Endothelial cell (in vitro differentiated cells): ENCODE measurements at places on chromosomes 12 and 14.

DNA sequence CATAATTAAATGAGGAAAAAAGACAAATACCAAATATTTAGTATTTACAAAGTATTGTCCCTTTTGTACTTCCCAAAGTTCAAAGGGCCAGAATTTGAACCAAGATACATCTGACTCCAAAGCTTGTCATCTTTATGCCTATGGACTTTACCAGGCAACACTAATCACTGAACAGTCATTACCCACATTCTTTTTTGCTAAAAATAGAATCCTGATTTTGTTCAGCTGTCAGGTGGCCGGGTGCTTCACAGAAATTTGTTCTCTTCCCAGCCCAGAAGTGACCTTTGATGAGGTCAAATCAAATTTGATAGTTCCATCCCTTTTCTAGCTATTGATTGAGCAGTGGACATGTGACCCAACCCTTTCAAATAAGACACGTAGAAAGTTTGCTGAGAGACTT lies 121.6 kb downstream of the LLPH start:
- H3K27ac ChIP-seq, result no peak overlapping the region
- DNase-seq, result no peak
- H3K27me3 ChIP-seq, result peaks cover 3% of the 10 kb centered on the region
- peaks cover 2% of the 10 kb centered on the region for H3K4me1 ChIP-seq

- H3K4me1 ChIP-seq, result no peaks in the 10 kb centered on the region
- no peak for DNase-seq
- peaks cover 3% of the 10 kb centered on the region for H3K36me3 ChIP-seq
These were observed 155.1 kb downstream of the CALM1 start for GRCh38 chr14:90551733-90552464.

DNA sequence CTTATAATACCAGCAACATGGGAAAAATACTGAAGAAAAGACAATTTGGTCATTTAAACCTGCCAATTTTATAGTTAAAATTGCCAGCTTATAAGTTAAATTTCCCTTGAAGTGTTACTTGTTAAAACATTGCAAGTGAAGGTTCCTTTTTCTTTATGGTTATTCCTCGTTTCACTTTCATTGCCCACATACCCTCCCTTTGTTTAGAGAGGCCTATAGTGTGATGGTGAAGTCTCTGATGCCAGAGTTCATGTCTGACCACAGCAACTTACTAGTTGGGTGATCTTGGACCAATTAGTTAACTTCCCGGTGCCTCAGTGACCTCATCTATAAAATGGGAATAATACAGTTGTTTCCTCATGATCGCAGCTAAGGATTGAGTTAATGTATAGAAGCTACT lies 173.5 kb downstream of the ANO6 start:
- H3K36me3 ChIP-seq, result peaks cover 53% of the 10 kb centered on the region
- H3K4me1 ChIP-seq, result no peaks in the 10 kb centered on the region
- H3K27me3 ChIP-seq, result peaks cover 2% of the 10 kb centered on the region

GRCh38 chr12:104348994-104349494 lies 45.5 kb downstream of the EID3 start:
- no peak overlapping the region for H3K27ac ChIP-seq
- H3K4me3 ChIP-seq, result no peak overlapping the region
- H3K36me3 ChIP-seq, result peaks cover 12% of the 10 kb centered on the region

- no peak overlapping the region for H3K4me3 ChIP-seq
- H3K4me1 ChIP-seq, result peaks cover 44% of the 10 kb centered on the region
- peaks cover 6% of the 10 kb centered on the region for H3K36me3 ChIP-seq
These were observed 432.9 kb downstream of the ZFP36L1 start for GRCh38 chr14:68359837-68360552.

DNA sequence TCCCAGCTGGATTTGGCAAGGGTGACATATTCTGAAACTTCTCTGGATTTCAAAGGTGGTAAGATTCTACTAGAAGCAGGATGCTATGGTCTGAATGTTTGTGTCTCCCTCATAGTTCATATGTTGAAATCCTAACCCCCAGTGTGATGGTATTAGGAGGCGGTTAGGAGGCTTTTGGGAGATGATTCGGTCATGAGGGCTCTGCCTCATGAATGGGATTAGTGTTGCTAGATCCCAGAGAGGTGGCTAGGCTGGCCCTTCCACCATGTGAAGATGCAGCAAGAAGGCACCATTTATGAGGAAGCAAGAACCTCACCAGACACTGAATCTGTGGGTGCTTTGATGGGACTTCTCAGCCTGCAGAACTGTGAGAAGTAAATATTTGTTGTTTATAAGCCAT lies 11.0 kb upstream of the PEX5 start:
- no peaks in the 10 kb centered on the region for H3K36me3 ChIP-seq
- H3K27ac ChIP-seq, result no peak overlapping the region
- H3K27me3 ChIP-seq, result peaks cover 2% of the 10 kb centered on the region
- DNase-seq, result no peak

GRCh38 chr14:45145214-45145613 lies 9.5 kb downstream of the FANCM start:
- DNase-seq, result no peak
- peaks cover 14% of the 10 kb centered on the region for H3K36me3 ChIP-seq
- H3K4me1 ChIP-seq, result no peaks in the 10 kb centered on the region

DNA sequence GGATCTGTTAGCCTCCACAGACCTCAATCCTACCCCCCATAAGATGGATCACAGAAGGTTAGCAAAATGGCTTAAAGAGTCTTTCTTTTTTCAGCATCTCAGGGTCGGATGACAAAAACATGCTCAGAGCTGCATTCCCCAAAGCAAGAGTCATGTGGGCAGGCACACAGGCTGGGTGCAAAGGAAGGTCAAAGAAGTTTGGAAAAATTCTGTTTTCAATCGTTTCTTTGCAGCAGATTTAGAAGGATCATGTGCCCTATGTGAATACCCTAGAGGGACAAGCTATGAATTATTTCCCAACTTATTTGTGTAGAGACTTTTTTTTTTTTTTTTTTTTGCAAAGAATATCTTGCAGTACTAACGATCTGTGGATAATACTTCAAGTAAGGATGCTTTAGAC lies 845.4 kb downstream of the VRK1 start:
- H3K27ac ChIP-seq, result no peak overlapping the region
- no peak overlapping the region for H3K4me3 ChIP-seq
- no peak for DNase-seq
- no peaks in the 10 kb centered on the region for H3K36me3 ChIP-seq
- peaks cover 10% of the 10 kb centered on the region for H3K4me1 ChIP-seq

DNA sequence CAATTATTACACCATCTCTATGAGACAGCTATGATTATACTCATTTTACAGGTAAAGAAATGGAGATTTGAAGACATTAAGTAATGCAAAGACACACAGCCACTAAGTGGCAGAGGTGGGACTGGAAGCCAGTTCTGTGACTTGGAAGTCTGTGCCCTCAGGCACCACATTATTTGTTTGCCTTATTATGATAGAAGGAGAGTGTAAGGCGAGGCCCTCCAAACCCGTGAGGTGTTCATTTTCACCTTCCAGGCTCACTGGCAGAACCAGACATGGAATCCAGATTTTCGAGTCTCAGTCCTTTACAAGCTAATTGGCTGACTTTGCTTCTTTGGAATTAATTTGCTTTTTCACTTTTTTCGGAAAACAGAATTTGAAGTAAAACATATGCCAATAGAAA lies 107.9 kb downstream of the CAND1 start:
- peaks cover 2% of the 10 kb centered on the region for H3K4me1 ChIP-seq
- H3K36me3 ChIP-seq, result no peaks in the 10 kb centered on the region
- DNase-seq, result no peak
- H3K4me3 ChIP-seq, result no peak overlapping the region
- H3K27ac ChIP-seq, result no peak overlapping the region

- peaks cover 1% of the 10 kb centered on the region for H3K27me3 ChIP-seq
- no peak overlapping the region for H3K27ac ChIP-seq
- H3K36me3 ChIP-seq, result no peaks in the 10 kb centered on the region
- no peak overlapping the region for H3K4me3 ChIP-seq
- DNase-seq, result no peak
These were observed 64.2 kb downstream of the MBIP start for GRCh38 chr14:36256126-36256801.

DNA sequence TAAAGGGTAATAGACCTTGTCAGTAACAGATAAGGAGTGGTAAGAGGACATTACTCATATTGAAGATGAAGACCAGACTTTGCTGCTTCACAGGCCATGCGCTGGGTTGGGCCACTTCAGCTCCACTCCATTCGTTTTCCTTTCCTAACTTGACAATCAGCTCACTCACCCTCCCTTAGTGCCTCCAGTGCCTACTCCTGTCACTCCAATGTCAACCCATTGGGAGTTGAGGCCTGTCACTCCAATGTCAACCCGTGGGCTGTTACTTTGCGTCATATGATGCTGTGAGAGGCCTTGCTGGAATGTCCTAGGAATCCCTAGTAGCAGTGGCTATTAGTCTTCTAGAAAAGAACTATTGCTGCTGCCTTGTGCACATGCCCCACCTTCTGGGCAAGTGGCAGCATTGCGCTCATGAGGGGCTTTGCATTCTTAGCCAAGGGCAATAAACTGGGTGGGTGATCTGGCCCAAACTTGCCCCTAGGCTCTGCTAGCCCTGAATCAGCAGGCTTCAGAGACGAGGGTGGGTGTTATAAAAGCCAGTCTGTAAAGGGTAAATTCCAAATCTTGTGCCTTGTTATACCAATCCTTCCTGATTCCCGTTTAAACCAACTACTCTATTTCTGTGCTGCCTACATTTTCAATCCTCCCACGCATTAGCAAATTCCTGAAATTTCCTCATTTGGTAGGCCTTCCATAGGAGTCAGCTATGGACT lies 36.1 kb downstream of the BAZ2A start:
- peaks cover 23% of the 10 kb centered on the region for H3K36me3 ChIP-seq
- peaks cover 2% of the 10 kb centered on the region for H3K4me1 ChIP-seq

- H3K4me1 ChIP-seq, result no peaks in the 10 kb centered on the region
- H3K27me3 ChIP-seq, result no peaks in the 10 kb centered on the region
- no peak for DNase-seq
- no peaks in the 10 kb centered on the region for H3K36me3 ChIP-seq
- H3K27ac ChIP-seq, result no peak overlapping the region
These were observed 23.0 kb downstream of the KCNJ8 start for GRCh38 chr12:21751517-21751916.

DNA sequence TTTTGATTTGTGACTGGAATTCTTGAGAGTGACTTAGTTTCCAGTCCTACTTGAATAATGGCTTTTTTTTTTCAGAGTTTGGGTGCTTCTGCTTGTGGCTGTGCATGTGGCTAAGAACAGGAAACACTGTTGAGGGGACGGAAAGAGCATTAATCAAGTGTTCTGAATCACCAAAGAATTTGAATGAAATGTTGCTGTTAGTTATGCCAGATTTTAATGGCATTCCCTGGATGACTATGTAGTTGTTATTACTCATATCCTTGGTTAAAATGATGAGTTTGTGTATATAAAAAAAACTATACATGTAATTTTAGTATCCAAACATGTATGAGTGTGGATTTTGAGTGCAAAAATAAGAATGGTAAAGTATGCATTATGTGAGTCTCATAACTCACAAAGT lies 347.9 kb downstream of the BCAT1 start:
- H3K27ac ChIP-seq, result no peak overlapping the region
- H3K27me3 ChIP-seq, result no peaks in the 10 kb centered on the region
- H3K4me3 ChIP-seq, result no peak overlapping the region
- DNase-seq, result no peak
- H3K36me3 ChIP-seq, result no peaks in the 10 kb centered on the region

DNA sequence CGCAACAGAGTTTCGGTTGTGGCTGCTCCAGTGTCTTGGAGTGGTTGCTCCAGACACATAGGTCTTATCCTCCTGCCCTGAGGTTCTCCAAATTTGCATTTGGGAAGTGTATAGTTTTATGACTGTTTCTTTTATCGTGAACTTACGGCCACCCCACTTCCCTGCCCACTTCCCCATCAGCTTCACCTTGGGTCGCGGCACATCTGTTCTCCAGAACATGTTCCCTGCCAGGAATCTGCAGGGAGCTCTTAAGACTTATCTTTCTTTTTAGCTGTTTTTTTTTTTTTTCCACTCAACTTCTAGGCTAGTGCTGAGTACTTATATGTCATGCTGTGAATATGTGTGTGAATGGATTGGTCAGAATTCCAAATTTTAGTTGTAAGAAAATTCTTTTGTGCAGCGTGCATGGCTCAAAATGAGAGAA lies 75.4 kb downstream of the ETV6 start:
- H3K27me3 ChIP-seq, result no peaks in the 10 kb centered on the region
- H3K4me3 ChIP-seq, result peak overlapping the region; percentile 12
- peaks cover 35% of the 10 kb centered on the region for H3K36me3 ChIP-seq

DNA sequence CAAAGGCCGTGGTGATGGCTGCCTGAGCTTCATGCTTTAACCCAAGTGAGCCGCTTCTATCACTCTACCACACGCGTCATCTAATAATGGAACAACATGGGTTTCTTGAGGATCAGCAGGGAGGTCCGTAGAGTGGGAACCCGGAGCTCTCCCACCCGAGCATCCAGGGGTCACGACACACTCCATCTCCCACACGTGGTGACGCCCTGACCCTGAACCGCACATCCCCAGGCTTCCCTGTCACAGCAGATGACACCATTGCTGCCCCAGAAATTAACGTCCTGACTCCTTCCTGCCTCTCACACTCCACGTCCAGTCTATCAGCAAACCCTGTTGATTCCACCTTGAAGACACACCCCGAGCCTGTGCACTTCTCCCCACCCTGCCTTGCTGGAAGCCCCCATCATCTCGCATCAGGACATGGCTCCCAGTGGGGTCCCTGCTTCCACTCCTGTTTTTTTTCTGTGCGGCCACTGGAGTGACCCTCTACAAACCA lies 163.2 kb downstream of the PIWIL1 start:
- H3K27me3 ChIP-seq, result peaks cover 11% of the 10 kb centered on the region
- H3K36me3 ChIP-seq, result peaks cover 8% of the 10 kb centered on the region
- no peak for DNase-seq
- no peak overlapping the region for H3K27ac ChIP-seq

DNA sequence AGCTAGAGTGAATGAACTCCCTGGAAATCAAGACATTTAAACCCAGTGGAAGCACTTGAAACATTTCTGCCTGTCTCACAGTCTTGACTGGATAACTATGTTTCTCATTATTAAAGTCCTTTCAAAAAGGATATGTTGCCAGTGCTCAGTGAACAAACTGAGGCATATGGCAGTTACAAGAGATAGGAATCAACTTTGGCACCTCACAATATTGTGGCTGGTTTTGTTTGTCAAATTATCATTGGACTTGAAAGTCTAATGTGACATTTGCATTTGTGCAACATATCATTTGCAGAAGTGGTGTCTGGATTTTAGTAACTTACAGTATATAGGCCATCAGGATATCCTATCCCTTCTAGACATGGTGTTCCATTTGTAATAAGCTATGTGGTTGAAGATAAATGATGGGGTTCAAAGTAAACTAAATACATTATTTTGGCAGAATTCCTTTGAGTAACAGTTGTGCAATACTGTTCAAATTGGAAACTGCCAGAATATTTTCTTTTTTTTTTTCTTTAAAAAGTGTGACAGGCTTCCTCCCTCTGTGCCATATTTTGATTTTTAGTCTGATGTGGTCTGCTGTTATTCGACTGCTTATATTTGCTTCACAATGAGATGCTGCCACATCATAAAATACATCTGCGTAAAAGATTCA lies 927.7 kb downstream of the FLRT2 start:
- no peak overlapping the region for H3K27ac ChIP-seq
- no peak for DNase-seq
- no peaks in the 10 kb centered on the region for H3K36me3 ChIP-seq
- no peaks in the 10 kb centered on the region for H3K4me1 ChIP-seq
- peaks cover 1% of the 10 kb centered on the region for H3K27me3 ChIP-seq

- H3K36me3 ChIP-seq, result no peaks in the 10 kb centered on the region
- no peak overlapping the region for H3K4me3 ChIP-seq
- H3K27me3 ChIP-seq, result peaks cover 2% of the 10 kb centered on the region
These were observed 749.1 kb upstream of the TBX3 start for GRCh38 chr12:115433014-115433634.
